Activated T-helper 1 cell treated with anti-CD3 and anti-CD28 coated beads, Interleukin-2, amount 50 U/mL, for 16 hours (primary cell): ENCODE measurements at places on chromosomes 13 and 19.

DNA sequence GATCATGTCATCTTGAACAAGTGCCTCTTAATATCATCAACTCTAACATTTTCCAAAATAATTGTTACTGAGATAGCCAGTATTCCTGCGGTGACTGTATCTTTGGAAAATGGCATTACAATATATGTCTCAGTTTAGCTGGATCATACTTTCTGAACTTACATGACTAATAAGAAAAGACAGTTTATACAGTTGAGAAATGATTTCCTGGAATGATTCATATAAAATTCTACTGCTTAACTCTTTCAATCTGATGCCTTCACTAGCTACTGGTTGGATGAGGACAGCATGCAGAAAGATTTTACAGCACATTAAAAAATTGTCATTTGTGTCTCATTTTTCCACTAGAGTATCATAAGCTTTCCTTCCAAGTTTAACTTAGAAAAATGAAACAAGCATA lies 302.1 kb downstream of the PCDH17 start:
- no peak for DNase-seq

GRCh38 chr13:48000559-48001113 lies 437 bp downstream of the SUCLA2 start:
- no peak for DNase-seq

DNA sequence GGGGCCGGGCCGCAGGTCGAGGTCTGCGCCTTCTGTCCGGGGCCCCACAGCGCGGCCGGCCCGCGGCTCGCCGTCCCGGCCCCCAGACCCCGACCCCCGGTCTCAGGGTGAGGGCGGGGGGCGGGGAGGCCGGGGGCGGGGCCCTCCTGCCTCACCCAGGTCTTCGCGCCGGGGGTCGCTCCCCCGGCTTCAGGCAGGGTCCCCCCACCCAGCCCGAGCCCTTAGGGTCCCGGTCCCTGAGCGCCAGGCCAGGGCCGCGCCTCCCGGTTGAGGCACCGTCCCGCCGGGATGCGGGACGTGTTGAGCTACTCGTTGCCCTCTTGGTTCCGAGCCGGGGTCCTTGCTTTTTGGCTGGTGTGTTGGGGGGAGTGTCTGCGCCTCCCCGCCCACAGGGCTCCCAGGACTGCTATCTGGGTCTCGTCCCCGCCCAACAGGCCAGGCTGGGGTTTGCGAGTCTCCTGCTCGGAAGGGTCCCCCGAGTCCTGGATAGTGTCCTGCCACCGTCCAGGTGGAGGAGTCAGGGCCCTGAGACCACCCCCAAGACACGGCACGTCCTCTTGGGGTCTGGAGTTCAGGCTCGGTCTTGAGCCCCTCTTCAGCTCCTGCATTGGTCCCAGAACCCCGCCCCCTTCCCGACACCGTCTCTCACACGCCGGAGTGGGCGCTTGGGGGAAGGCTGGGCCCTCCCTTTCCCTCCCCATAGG lies 452 bp downstream of the PIAS4 start:
- DNase-seq = no peak

- DNase-seq = no peak
Observed at GRCh38 chr13:52348071-52348470, 57.9 kb downstream of the THSD1 start.

DNA sequence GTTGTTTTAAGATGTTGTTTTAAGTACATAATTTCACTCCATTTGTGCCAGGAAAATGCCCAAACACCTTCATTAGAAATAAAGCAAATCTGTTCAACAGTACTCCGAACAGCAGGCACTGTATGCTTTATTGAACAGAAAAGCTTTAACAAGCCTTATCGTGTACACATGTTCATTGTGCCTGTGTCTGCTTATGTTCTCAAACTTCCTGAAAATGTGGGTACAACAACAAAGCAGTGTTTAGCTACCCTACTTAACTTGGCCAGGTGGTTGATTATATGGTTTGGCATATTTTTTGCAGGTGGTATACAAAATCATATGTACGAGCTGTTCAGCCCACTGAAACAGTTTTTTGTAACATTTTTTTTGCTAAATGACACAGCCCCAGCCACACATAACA lies 718.0 kb downstream of the DACH1 start:
- no peak for DNase-seq

- no peak for DNase-seq
Observed at GRCh38 chr19:9996541-9996940, 13.8 kb downstream of the COL5A3 start.

- DNase-seq = no peak
Observed at GRCh38 chr13:70964874-70965273, 856.6 kb upstream of the KLHL1 start.

- DNase-seq = no peak
Observed at GRCh38 chr13:46628622-46629365, 75.8 kb downstream of the LRCH1 start.

- DNase-seq = no peak
Observed at GRCh38 chr19:12034198-12034597, 1.3 kb downstream of the ZNF433 start.
